ENCODE measurements at places on chromosomes 5 and 9.

DNA sequence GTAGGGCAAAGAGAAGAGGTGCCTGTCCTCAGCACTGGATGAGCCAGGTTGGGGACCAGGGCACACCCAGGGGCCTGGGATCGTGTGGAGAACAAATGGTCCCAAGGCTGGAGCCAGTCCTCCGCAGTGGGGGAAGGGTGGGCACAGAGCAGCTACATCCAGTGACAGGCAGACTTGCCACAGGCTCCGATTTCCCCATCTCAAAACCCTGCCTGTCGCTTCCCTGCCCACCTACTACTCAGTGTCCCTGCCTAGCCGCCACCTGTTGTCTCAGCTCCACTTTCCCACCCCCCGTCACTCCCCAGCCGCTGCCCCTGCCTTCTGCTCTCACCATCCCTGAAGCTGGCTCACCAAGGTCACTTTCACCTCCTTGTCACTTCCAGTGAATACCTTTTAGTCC is 13.9 kb upstream of the ENHO start:
- no peak for DNase-seq

- peak; percentile 26 for DNase-seq
These were observed 8.4 kb upstream of the RUSC2 start for GRCh38 chr9:35481347-35481975.

GRCh38 chr5:59081693-59082092 is 498.8 kb downstream of the RAB3C start:
- DNase-seq = no peak

GRCh38 chr5:115487756-115488155 is 56.8 kb downstream of the FEM1C start:
- no peak for DNase-seq

DNA sequence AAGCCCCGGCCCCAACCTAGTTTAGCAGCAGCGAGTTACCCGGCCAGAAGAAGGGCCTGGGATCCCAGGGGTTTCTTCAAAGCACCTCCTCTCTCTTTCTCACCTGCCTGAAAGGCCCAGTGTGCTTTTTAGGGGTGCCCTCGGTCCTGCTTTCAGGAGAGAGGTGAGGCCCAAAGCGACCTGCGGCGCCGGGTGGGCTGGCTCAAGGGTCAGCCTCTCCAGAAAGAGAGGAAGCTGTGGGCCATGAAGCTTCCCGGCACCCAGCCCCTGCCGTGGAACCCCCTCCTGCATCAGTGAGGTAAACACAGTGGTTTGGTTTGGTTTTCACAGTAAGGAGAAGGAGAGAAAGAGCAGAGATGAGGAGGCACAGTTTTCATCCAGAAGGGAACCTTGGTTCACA is 4.3 kb downstream of the FOXB2 start:
- no peak for DNase-seq

DNA sequence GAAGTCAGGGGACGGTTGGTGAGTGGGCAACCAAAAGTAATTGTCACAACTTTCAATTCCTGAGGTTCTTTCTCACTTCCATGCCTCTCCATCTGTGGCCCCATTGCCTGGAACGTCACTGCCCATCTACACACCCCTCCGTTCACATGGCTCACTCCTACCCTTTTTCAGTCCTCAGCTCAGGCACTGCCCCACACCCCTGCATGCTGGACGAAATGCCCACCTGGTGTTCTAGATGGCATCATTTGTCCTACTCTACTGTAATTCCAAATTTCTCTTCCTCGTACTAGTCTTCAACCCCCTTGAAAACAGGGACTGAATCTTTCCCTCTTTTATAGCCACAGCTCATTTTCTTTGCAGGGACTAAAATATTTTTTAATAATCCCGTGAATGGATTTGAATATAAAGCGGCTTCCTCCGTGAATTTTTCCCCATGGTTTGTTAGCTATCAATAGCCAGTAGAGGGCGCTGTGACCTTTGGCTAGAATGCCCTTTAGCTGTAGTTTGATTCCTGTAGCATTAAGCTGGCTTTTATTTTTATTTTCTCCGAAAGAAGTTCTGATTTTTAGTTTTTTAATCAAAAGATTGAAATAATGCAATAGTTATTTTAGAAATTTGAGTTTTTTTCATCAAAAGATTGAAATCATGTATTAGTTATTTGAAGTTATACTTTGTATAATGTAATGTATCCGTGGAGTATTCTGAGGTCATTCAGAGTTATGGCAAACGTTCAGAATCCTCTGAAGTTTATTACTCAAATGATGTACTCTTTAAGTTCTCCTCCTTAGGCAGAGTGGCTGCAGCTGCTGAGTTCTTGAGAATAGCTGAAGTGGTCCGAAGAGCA is 232.1 kb downstream of the SH3GL2 start:
- DNase-seq = peak; percentile 40

DNA sequence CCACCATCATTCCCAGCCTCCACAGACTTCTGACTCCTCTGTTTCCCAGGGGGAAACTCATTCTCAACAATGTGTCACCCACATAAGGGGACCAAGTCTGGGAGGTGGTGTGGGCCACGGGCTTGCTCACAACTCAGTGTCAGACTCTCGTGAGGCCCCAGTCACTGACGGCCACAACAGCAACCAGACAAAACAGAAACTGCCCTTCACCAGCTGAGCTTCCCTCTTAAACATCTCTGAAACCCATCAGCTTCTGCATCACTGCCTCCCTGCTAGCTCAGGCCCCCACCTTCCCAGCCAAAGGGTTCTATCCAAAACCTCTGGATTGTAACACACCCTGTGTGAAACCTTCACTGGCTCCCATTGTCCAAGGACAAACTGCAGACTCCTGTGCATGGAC is 273.4 kb downstream of the CDK5RAP2 start:
- no peak for DNase-seq

GRCh38 chr5:81315336-81315735 is 13.9 kb downstream of the ZCCHC9 start:
- DNase-seq = no peak

GRCh38 chr5:136087961-136088871 is 44.4 kb upstream of the SMAD5 start:
- peak; percentile 80 for DNase-seq

- no peak for DNase-seq
These were observed 136.6 kb upstream of the OR13F1 start for GRCh38 chr9:104367507-104367906.

DNA sequence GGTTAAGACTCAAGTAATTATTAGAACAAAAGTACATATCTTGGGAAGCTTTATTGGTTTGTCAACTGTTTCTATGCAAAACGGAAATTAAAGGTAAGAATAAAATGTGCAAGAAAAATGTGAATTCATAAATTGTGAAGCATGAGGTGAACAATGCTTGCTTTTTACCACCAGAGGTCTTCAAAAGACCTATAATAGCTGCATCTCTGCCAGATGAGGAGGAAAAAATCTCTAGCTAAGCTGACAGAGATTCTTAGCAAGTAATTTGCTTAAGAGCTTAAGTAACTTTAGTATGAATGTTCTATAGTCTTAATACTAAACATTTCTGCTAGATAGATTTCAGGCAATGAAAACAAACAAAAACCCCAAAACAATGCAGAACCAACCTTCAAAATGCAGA is 54.1 kb downstream of the MRPS30 start:
- no peak for DNase-seq

GRCh38 chr5:178602752-178603151 is 12.6 kb upstream of the COL23A1 start:
- no peak for DNase-seq

DNA sequence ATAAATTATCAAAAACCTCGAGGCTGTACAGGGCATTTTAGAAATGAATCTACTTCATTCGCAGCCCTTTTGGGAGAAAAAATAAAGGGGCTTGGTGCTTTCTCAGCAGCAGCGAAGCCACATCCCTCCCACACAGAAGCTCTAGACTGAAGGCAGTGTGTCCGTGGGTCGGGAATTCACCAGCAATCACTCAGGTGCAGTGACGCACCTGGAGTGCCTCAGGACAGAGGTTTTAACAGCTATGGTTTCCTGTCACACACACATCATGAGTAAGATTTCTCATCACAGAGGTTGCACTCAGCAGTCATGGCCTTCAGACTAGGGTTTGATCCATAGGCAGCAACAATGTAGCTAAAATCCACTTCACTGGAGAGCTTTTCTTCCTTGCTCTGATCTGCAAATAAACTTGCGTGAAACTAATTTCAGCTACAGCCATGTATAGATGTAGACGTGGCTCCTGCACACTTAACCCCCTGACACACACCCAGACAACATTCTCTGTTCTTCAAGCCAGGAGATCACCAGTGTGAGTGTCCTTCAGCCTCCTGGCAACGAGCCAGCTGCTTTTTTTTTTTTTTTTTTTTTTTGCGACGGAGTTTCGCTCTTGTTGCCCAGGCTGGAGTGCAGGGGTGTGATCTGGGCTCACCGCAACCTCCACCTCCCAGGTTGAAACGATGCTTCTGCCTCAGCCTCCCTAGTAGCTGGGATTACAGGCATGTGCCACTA is 34.8 kb downstream of the DYNC2I2 start:
- no peak for DNase-seq

GRCh38 chr5:154236536-154237375 is 46.2 kb downstream of the GALNT10 start:
- DNase-seq = no peak

- DNase-seq = no peak
These were observed 22.9 kb downstream of the RALGPS1 start for GRCh38 chr9:126937444-126937843.

GRCh38 chr9:75064307-75065025 is 23.5 kb downstream of the NMRK1 start:
- no peak for DNase-seq

GRCh38 chr9:21121595-21122251 is 19.9 kb downstream of the IFNW1 start:
- DNase-seq = no peak

- no peak for DNase-seq
These were observed 66.0 kb downstream of the AMBP start for GRCh38 chr9:114012126-114012525.

DNA sequence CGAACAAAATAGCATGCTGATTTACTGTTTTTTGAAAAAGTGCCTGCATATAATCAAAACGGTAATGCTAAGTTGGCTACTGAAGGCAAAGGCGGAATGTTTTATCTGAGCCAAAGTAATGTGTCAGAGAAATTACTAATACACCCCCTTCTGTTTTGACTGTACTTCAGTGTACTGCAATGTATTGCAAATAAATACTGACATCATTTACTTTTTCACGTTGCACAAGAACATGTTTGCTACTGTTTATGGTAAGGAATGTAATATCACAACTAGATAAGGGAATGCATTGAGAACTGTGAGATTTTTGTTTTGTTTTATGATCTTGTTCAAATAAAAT is 813 bp upstream of the AGTPBP1 start:
- DNase-seq = no peak

GRCh38 chr5:171713152-171713551 is 72.5 kb upstream of the SMIM23 start:
- no peak for DNase-seq

DNA sequence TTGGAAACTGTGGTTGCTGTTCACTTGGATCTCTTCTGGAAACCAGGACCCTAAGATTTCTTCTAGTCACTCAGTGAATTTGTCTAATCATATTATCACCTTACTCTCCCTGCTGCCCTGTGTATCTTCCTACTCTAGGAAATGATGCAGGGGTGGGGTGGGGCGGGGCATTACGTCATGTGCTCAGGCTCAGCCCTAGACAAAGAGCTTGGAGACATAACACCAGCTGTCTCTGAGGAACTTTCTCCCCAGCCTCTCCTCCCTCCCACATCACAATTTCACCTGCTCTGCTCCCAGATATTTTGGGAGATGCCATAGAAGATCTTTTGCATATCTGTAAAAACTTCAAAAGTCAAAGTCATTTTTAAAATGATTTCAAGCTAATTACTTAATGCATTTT is 470.4 kb downstream of the ZSWIM6 start:
- DNase-seq = no peak

DNA sequence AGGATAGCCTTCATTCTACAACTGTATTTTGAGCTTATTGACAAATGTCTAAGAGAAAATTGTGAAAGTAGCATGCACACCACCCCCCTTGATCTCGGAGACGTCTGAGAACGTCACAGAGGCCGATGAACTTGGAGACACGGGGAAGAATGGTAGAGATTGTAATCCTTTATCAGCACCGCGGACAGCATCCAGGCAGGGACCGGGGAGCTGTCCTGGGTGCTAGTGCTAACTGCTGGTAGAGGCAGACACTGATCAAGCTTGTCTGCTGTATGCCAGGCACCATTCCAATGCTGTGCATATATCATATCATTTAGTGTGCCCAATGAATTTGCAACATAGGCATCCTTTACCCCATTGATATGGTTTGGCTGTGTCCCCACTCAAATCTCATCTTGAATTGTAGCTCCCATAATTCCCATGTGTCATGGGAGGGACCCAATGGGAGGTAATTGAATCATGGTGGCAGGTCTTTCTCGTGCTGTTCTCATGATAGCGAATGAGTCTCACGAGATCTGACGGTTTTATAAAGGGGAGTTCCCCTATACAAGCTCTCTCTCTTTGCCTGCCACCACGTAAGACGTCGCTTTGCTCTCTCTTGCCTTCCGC is 98.8 kb downstream of the LHX2 start:
- peak; percentile 24 for DNase-seq

DNA sequence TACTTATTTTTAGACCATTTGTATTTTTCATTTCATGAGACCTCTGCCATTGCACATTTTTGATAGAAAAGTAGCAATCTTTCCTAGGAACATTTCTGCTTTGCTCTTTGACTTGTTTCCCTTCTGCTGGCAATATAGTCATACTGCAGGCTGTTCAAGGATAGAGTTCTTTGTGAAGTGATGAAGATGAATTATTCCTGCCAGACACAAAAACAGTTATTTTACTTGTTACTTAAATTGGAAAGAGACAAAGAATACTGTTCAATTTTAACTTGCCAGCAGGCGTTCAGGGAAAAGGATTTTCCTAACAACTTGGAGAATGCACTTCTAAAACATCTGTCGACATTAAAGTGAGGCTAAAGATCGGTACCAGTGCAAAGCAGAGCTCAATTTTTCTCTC is 251.7 kb upstream of the ACTBL2 start:
- no peak for DNase-seq

DNA sequence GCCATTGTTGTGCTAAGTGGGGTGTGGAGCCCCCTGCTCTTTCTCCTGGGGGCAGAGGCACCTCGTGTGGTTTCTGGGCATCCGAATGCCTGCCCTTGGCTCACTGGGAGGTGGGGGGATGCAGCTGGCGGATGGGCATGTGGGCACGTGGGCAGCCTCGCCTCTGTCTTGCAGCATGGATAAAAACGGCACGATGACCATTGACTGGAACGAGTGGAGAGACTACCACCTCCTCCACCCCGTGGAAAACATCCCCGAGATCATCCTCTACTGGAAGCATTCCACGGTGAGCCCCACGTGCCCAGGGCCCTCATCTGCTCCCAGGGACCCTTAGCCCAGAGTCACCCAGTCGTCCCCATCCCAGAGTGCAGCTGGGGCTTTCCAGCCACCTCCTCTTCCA is 25.3 kb downstream of the PTGES2 start:
- DNase-seq = no peak

DNA sequence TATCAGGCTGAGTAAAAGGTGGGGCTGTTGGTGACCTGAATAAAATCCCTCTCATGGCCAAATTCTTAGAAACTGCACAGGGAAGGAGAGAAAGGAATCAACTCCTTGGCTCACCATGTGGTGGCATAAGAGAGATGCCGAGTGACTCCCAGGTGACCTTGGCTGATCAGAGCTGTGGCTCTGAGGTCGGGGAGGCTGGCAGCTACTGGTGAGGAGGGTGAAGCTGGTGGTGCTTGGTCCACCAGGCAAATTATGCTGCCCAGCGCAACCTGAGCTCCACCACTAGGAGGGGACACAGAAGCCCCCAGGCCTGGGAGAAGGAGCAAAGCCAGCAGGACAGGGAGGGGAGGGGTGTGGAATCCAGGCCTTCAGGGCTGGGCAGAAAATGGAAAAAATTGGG is 111.2 kb upstream of the IL12B start:
- DNase-seq = no peak
